Left lung (tissue), 14 donors: ENCODE measurements at places on chromosomes 12 and 14.

DNA sequence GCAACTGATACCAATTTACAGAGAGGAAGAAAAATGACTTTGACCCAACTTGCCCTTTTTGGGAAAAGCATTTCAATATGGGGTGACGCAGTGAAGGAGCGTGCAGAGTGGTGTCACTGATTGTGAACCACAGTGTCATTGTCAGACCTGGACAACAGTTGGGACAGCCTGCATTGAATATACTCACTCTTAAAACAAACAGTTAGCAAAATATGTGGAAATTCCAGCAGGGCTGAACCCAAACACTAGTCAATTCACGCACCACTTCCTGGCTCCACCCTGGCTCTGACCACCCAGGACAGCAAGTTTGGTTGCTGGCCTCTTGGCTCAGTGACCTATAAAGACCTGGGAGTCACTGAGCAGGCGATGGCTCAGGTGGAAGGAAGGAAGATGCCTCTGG is 61.3 kb downstream of the NOS1 start:
- no peak for DNase-seq

DNA sequence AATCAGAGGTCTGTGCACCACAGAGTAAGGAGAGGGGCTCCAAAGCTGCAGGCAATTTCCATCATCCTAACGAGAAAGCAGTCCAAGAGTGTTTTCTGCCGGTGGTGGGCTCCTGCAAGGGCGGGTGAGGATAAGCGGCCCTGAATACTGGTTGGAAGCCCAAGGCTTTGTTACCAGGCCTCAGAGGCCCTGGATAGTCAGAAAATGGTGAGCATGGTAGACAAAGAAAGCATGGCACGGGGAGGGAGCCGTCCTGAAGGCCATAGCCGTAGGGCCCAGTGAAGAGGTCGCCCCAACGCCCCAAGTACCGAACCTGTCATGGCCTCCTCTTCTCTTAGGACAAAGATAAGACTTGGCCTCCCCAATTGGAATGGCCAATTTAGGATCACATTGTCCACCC is 306.6 kb upstream of the FKBP4 start:
- no peak for DNase-seq

GRCh38 chr12:57133916-57134315 is 5.6 kb downstream of the LRP1 start:
- DNase-seq, result no peak

DNA sequence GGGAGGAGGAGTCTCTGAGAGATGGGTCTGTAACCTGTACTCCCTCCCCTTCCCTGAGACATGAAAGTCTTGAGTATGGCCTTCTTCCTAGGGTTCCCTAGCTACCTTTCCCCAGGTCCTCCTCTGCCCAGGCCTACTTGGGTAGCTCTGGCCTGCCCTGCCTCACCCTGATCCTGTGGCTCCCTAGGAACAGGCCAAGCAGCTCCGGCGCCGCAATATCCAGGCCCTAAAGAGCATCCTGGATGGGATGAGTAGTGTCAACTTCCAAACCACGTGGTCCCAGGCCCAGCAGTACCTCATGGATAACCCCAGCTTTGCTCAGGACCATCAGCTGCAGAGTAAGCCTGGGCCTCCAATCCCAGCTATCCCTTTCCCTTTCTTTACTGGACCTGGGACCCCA is 12.3 kb downstream of the PRPF40B start:
- no peak for DNase-seq

GRCh38 chr14:102164241-102164641 is 24.5 kb downstream of the WDR20 start:
- DNase-seq, result no peak

GRCh38 chr12:126899926-126900792 is 1366.8 kb upstream of the TMEM132C start:
- no peak for DNase-seq

GRCh38 chr12:47488888-47489287 is 216.9 kb downstream of the RPAP3 start:
- no peak for DNase-seq

DNA sequence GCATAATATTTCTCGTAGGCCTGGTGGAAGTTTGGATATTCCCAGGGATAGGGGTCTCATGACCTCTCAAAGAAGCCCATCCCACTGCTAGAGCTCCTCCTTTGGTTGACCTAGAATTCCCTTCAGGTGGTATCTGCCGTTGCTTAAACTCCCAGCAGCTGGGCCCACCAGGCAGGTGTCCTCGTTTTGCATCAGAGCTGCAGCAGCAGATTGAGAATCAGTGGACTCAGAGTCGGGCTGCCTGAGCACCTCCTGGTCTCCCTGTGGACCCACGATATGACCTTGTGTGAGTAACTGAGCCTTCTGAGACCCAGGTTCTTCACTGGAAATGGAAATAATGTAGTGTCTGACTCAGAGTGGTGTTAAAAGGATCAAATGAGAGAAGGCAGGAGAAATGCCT is 132.7 kb downstream of the PAPOLA start:
- no peak for DNase-seq

DNA sequence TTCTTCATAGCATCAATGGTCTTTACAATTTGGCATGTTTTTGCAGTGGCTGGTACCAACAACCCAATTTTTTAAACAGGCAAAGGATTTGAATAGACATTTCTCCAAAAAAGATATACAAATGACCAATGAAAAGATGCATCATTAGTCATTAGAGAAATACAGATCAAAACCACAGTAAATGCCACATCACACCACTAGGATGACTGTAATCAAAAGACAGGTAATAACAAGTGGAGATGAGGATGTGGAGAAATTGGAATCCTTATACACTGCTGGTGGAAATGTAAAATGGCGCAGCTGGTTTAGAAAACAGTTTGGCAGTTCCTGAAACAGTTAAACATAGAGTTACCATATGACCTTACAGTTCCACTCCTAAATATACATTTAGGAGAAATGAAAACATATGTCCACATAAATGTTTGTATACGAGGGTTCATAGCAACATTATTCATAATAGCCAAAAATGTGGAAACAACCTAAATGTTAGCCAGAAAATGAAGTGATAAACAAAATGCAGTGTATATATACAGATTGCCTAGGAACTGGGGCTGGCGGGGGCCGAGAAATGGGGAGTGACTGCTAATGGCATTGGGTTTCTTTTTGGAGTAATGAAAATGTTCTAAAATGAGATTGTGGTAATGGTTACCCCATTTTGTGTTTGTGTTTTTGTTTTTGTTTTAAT is 55.2 kb downstream of the TGFB3 start:
- no peak for DNase-seq

DNA sequence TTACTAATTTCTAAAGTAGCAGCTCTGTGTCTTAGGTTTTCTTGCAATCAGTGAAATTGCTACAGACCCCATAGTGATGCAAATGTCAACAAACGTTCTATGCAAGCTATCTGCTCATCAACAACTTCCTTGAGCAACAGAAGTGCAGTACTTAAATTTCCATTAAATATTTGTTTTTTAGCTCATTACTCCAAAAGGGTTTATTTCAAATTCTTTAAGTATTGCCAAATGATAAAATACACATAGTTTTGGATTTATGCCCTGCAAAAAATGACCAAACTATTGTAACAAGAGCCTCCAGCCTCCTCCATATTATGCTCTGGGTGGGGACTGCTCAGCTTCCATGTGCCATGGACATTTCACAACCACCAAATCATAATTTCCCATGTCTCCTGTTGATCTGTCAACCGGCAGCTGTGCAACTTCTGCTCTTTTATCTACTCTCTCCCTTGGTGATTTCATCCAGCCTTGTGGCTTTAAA is 4.4 kb downstream of the BDKRB1 start:
- DNase-seq, result peak; percentile 94

- DNase-seq, result no peak
These were observed 58.6 kb downstream of the ZFP36L1 start for GRCh38 chr14:68734231-68734732.

- no peak for DNase-seq
These were observed 17.5 kb downstream of the WDR89 start for GRCh38 chr14:63624203-63624602.

GRCh38 chr14:35747379-35747778 is 61.7 kb downstream of the RALGAPA1 start:
- no peak for DNase-seq

DNA sequence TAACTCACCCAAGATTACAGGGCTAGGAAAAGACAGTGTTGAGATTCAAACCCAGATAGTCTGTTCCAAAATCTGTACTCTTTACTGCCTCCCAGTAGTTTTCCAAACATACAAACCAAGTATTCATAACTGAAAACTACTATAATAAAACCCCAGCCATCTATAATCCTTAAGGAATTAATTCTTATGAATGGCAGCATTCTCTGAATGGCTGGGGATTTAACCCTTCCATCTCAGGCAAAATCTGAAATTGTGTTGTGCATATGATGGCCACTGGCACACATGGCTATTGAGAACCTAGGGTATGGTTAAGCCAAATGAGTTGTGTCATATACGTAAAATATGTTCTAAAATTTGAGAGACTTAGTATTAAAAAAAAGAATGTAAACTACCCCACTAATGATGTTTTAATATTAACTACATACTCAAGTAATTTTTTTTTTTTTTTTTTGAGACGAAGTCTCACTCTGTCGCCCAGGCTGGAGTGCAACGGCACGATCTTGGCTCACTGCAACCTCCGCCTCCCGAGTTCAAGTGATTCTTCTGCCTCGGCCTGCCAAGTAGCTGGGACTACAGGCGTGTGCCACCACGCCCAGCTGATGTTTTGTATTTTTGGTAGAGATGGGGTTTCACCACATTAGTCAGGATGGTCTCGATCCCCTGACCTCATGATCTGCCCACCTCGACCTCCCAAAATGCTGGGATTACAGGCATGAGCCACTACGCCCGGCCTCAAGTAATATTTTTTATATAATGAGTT is 16.7 kb downstream of the PPP1R13B start:
- DNase-seq, result no peak

DNA sequence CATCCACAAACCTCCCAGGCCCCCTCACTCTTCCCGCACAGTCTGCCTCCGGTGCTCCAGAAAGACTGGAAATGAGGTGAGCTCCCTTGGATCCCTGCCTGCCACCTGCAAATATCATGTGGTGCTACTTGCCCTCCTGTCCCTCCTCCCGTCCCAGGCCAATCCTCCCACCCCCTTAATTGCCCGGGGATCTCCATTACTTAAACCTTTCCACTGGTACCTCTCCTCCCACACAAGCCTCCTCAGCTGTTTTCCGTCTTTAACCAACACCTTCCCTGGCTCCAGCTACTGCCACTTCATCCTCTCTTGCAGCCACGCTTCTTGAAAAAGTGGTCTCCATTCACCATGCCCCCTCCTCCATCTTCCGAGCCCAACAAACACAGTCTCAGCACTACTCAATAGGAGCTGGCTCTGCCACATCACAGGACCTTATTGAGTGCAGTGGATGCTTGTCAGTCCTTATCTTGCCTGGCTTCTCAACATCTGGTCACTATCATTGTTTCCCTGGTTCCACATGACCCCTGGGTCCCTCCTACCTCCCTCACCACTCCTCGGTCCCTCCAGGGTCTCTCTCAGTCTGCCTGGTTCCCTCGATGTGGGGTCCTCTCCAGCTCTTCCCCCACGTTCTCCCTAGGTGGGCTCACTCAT is 11.5 kb downstream of the FAIM2 start:
- DNase-seq, result no peak

- DNase-seq, result no peak
These were observed 286.6 kb downstream of the AACS start for GRCh38 chr12:125351788-125352187.

GRCh38 chr14:77607741-77608302 is 8.6 kb downstream of the SPTLC2 start:
- no peak for DNase-seq

DNA sequence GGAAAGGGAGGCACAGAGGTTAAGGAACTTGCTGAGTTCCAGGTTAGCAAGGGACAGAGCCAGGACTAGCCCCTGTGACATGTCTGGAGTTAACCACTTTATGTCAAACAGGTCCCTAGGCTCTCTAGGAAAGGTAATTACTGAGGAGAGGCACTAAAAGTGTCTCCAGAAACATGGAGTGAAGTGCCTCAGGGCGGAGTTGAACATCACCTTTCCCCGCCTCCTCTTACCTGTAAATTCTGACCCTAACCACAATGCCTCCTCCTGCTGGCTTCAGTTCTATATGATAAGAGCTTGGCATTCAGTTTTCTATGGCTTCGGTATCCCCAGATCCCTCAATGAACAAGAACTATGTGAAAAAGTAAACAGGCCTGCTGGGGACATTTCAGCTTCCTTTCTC is 18.1 kb downstream of the RPH3A start:
- no peak for DNase-seq

GRCh38 chr12:25986180-25986579 is 27.7 kb downstream of the RASSF8 start:
- DNase-seq, result no peak

GRCh38 chr12:122834921-122835749 is at the start of gene HIP1R:
Gene HIP1R, plus strand, starts transcription at chr12:122835457. Its CDS starts 94 bp downstream, at chr12:122835551.
- no peak for DNase-seq

DNA sequence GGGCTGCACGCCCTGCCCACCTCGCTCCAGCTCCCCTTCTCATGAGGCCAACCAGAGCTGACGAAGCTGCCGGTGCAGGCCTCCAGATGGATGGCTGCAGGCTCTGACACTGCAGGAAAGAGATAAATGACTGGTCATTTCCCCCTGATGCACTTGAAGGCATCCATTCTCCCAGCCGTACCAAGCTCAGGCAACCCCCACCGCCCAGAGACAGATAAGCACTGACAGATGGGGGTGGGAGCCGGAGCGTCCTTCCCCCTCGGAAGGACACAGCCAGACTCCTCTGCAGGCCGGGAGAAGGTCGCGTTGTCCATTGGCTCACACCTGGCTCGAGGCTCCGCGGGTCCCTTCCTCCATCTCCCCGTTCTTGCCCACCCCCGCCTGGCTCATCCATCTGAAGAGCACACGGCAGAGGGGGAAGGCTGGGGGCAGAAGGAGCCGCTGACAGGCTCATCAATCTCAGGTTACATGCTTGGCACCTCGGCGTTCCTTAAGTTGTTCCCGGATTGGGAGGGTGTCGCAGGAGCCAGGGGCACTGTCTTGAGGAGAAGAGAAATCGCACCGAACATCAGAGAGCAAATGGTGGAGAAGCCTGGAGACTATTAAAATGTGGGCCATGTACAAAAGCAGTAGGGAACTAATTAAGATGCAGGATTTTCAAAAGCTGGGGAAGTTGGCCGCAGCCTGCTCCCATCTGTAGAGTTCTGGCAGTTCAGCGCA is 151.6 kb downstream of the DPF3 start:
- DNase-seq, result no peak

- DNase-seq, result no peak
These were observed 79.7 kb upstream of the REP15 start for GRCh38 chr12:27616356-27617142.

DNA sequence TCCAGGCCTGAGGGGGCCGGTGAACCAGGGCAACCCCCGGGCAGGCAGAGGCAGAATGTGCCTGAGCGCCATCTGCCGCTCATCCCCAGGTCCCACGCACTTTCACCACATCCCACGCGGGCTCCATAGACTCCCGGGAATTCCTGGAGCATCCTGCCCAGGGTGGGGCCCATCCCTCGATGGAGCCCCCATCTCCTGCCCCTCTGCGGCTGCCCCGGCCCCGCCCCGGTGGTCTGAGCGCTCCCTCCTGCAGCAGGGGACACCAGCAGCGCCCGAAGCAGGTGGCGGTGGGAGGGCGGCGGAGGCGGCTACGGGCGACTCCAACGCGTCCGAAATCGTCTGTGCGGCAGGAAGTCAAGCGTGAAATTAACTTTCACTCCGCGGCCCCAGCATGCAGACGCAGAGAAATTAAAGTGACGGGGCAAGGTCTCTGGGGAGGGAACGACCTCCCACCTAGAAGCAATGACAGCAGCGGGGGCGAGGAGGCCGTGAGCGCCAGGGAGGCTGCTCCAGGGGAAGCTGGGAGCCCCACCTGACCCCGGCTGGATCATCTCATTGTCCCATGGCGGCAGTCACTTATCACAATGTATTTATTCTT is 122.2 kb downstream of the NCOR2 start:
- no peak for DNase-seq
